ENCODE measurements at places on chromosomes 12 and 14.

DNA sequence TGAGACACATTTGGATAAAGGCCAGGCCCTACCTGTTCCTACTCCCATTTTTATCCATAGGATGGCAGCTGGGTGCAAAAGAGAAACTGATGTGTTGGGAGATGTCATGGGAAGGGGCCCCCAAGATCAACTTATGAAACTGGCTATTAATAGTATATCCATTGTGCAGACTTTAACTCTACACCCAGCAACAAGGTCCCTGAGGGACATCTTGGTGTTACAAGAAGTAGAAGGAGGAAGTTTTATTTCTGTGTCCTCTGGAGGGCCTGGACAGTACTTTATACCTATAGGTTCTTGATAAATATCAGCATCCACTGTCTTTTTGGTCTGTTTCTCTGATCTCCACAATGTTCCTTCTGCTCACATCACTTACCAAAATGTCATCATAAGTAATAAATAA, 84.6 kb downstream of the BTG1 start:
- no peak for DNase-seq

DNA sequence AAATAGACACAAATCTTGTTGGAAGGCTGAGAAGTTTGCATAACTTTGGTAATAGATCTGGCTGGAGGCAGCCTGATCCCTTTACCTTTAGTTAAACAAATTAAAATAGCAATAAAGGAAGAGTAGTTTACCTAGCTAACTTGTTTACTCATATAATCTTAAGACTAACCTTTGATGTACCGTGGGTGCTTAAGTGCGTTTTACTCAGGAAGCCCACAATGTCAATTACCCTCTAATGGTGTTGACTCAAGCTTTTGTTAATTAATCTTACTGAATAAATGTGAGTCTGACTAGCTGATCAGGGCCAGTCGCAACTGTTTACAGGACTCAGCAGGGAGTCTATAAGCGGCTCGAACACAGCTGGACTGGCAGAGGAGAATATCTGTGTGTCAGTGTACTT, 51.5 kb downstream of the FAR2 start:
- DNase-seq: no peak

DNA sequence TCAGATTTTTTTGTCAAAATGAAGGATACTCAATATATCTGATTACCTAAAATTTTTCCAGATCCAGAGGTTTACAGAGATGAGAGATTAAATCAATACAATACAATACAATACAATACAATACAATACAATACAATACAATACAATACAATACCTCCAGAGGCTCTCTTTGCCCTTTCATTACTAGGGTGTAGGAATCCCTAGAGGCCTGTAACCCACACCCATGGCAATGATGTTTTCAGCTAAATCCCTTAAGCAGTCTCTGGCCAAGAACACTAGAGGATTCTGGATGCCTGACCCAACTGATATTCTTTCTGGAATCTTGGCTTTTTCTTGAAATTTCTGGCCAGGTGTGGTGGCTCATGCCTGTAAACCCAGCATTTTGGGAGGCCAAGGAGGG, 23.7 kb upstream of the AEBP2 start:
- no peak for DNase-seq

- no peak for DNase-seq
These were observed 273.2 kb downstream of the APAF1 start for GRCh38 chr12:98918176-98918863.

GRCh38 chr12:68267892-68268396, 14.5 kb upstream of the IL22 start:
- no peak for DNase-seq

- no peak for DNase-seq
These were observed 201.2 kb downstream of the CHST11 start for GRCh38 chr12:104657726-104658484.

DNA sequence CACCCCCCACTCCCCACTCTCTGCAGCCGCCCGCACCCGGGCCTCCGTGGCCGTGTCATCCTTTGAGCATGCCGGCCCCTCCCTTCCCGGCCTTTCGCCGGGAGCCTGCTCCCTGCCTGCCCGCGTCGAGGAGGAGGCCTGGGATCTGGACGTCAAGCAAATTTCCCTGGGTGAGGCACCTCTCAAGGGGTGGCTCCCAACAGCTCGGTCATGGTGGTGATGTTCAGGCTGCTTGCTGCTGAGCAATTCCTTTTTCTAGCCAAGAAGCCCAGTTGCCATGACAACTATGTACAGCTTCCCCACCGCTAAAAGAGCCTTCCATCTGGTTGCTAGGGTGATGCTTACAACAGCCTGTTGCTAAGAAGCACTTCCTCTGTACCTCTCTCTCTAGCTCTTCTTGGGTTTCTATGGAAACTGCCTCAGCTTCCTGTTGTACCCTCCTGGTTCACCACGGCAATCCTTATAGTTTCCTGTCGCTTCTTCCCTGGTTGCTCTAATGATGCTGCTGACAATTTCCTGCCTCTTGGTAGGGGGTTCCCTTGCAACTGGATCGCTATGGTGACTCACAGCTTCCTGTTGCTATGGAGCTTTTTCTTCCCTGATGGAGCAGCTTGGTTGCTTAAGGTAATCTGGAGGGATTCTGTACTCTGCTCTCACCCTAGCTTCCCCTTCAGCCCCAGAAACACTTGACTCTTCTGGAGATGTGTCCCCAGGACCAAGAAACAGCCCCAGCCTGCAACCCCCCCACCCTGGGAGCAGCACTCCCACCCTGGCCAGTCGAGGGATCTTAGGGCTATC, 11.0 kb downstream of the ZNF219 start:
- peak; percentile 92 for DNase-seq

DNA sequence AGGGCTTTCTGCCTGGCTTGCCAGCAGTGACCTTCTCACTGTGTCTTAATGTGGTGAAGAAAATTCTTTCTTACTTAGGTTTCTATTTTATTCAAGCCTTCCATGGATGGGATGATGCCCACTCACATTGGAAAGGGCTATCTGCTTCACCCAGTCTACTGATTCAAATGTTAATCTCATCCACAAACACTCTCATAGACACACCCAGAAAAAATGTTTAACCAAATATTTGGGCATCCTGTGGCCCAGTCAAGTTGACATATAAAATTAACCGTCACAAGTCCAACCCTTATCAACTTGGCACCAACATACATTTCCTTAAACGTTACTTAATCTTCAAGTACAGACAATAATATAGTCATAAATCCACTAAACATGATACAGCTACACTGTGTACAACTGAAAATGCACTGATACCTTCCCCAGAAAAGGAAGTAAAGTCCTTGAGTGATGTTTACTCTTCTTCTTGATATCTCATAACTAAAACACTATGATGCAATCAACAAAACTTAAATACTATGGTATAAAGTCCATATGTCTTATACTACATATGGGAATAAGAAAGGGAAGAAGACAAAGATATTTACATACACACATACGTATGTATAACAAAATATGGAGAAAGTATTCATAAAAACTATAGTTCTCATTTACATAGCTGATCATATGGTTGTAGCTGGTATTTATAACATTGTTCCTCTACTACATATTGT, 394.7 kb upstream of the NOVA1 start:
- DNase-seq: no peak

DNA sequence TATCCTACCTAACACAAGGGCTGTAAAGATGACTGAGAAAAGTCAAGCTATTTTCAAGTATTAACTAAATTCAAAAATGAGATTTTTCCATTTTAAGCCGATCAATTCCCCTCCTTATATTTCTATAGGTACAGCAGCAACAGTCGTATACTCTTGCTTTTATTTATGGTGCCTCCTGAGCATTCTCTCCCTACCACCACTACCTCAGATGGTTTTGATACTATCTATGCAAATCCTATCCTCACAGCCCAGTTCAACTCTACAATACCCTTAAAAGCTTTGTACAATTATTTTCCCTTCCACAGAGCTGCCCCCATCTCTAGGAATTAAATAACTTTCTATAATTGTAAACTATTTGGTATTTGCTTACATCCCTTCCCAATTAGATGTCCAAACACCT, 52.1 kb downstream of the GALC start:
- DNase-seq: no peak
